ENCODE measurements at places on chromosomes 11 and 22.

DNA sequence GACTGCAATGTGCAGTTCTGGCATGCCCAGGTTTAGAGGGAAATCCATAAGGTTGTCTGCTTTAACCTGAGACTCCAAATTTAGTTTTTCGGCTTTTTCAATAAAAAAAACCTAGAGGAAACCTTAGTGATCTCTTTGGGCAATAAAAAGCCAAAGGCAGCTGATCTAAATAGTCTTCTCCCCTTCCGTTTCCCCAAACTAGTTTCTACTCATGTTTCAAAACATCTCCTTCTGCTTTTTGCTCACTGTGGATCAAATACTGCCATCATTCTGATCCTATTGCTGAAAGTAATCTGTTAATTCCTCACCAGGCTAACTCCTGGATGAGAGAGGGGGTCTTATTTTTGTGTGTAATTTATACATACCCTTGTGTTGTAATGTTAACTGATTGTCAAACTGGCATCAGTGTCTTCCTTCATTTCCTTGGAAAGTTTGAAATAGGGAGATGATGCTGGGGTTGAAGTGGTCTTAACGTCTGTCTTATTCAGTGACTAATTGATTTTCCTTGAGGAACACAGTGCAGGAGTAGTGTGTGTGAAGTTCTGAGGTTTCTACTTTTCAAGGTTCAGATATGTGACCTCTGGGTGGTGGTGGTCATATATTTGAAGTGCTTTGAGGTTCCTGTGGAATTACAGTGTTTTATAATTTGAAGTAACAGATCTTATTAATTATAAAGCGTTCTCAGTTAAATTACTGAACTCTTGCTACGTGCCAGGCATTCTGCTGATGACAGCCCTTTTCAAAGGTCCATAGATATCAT is 55.0 kb downstream of the ARHGAP42 start:
- no peak for DNase-seq

GRCh38 chr22:47927648-47928210 is 1165.3 kb downstream of the TBC1D22A start:
- no peak for DNase-seq

- DNase-seq = peak; percentile 78
Measured at GRCh38 chr11:8192016-8192895, 23.4 kb upstream of the RIC3 start.

DNA sequence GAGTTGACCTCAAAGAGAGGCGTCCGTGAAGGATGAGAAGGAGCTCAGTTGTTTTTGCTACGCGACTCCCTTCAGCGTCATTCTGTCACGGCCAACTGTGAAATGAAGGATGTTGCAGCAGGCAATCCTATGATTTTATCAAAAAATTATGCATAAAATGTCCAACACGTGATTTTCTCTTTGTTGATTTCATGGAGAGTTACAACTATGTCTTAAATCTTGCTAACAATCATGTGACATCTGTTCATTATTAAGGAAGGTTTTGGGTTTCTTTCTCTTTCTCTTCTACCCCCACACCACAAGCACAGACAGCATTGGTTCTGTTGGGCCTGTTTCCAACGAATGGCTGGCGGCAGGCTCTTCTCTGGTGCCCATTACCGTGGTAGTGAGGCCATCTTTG is 3.7 kb downstream of the KRTAP5-4 start:
- no peak for DNase-seq

- peak; percentile 83 for DNase-seq
Measured at GRCh38 chr11:65555693-65556231, 2.4 kb downstream of the LTBP3 start.

DNA sequence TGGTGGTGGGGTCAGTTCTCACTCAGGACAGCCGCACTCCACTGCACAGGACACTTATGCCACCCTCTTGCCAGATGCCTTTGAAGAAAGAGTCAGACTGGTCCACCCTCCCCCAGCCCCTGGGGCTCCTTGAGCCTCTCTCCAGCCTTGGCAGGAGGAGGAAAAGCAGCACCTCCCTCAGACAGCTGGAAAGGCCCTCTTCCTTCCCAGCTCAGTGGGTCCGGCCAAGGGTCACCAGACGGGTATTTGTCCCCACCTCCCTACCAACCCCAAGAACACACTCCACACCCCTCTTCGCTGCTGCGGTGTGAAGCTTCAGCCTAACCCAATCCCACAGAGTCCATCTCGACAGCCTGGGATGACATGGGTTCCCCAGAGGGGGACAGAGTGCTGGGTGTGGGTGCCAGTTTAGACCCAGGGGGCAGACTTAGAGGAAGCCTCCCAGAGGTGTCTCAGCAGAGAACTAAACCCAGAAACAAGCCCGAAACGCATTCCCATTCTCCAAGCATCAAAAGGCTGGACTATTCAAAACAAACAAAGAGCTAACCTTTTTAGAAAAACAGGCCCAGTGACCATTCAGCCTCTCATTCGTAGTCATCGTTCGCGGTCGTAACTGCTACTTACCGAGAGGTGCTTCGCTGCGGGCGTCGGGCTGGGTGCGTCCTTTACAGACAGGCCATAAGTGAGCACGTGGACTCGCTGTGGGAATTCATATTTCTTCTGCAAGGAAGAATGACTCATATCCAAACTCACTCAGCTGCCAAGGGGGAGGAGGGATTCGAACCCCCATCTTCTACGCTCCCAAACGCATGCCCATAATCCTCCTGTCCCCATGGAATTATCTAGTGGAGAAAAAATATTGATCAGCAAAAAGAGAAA is 57.5 kb upstream of the ANO1 start:
- no peak for DNase-seq
